Stimulated activated CD8-positive, alpha-beta memory T cell treated with anti-CD3 and anti-CD28 coated beads, Interleukin-4, amount 100 ng/mL, for 1 hour (primary cell): ENCODE measurements at places on chromosomes 2 and 18.

GRCh38 chr2:227472265-227473121 lies 537 bp downstream of the AGFG1 start:
- no peak for DNase-seq

- no peak for DNase-seq
Observed at GRCh38 chr2:127418300-127419111, at the start of gene PROC. PROC (plus strand) TSS chr2:127418427; CDS start chr2:127419943, 1,516 bp downstream.

DNA sequence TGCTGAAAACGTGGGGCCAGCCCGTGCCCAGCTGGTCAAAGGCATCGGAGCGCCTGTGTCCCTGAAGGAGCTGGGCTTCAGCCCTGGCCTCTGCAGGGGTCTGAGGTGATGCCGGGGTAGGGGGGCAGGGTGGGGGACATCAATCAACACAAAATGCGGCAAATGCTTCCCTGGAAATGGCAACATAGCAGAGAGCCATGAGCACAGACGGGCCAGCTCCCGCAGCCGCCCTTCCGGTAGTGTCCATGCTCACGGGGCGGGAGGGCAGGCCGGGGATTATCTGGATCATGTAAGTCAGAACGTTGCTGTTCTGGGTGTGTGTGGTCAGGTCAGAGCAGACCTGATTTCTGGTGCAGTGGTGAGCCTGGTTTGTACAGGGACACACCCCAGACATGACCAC lies 56.5 kb upstream of the TWIST2 start:
- DNase-seq: no peak

DNA sequence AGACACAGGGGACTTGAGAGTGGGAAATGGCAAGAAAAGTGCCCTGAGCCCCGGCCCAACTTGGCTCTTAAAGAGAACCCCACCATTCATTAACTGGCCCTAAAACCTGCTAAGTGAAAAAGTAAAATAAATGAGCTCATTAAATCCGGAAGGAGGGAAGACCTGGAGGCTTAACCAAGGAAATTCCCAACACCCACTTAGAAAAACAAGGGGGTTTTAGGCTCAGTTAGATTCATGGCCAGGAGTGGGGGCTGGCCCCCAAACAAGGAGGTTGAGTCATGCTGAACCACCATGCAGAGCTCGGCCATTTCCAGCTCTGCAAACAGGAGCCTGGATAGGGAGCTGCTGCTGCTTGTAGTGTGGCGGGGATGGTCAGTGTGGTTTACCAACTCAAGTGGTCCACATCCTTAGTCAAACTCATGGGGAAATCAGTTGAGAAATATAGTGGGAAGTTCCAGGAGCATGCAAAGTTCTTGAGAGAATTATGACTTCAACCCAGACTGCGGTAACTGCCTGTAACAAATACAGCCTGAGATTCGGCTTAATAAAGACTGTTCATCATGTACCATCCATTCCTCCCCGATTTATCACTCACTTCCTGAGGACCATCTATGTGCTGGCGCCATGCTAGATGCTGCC lies 39.7 kb upstream of the MRPL19 start:
- DNase-seq: no peak

DNA sequence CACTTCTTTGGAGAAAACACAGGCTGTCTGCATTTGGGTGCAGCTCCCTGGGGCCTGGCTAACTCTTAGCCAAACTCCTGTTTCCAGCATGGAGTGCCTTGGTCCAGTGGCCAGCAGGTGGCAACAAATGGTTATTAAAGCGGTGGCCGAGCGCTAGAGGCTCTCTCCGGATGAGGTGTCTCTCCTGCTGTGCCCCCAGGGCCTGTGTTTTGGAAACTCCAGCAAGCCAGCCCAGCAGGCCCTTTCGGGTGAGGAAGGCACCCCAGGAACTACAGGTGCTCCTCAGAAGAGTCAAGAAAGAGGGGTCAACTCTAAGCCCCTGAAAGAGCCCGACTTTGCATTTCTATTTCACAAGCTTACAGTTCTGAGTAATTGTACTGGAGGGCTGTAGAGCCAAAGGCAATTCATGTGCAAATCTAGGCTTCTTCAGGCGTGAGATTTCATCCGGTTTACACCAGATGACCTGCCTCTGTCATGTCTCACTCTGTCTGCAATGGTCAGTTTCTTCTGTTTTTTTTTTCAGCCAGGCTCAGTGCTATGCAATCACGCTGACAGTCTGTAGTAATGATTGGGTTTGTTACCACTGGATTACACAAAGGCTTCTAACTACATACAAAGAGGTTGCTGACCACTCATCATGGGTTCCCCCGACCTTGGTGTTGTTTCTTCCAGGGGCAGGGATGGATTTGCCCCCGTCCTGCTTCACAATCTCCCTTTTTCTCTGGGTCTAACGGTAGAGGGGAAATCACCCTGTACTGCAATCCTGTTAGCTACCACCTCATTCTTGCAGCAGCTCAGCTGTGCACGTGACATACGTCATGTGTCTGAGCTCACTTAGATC lies 7.6 kb upstream of the CHRNA1 start:
- no peak for DNase-seq

DNA sequence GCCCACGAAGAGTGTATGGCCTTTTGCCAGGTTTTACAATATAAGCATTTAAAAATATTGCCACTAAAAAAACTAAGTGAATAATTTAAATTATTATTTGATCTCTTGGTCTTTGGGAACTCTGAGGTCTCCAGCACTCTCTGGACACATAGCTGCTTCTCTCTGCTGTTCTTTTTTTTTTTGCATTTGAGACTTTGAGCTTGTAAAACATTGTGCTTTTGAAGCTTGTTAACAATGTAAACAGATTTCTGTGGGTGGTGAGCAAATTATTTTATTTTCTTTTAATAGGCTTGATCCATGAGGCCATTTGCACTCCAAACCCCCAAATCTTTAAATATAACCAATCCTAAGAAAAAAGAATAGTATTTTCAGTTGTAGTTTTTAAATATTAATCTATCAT lies 42.0 kb downstream of the DCAF17 start:
- no peak for DNase-seq

DNA sequence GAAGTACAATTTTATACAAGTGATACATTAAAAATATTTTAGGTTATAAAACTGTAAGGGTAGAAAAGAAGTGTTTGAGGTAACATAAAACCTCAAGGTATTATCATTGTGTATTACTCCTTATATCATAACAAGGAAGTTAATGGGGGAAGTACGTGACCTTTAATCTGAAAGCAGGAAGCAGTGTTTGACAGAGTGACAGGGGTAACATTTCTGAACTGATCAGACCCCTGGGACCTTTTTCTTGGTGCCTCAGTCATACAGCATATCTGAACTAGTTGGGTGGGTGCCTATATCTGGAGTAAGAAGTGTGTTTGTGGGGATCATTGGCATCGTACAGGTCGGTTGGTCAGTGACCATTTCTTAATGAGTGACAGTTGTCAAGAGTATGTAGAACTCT lies 43.0 kb downstream of the MALT1 start:
- DNase-seq: no peak

DNA sequence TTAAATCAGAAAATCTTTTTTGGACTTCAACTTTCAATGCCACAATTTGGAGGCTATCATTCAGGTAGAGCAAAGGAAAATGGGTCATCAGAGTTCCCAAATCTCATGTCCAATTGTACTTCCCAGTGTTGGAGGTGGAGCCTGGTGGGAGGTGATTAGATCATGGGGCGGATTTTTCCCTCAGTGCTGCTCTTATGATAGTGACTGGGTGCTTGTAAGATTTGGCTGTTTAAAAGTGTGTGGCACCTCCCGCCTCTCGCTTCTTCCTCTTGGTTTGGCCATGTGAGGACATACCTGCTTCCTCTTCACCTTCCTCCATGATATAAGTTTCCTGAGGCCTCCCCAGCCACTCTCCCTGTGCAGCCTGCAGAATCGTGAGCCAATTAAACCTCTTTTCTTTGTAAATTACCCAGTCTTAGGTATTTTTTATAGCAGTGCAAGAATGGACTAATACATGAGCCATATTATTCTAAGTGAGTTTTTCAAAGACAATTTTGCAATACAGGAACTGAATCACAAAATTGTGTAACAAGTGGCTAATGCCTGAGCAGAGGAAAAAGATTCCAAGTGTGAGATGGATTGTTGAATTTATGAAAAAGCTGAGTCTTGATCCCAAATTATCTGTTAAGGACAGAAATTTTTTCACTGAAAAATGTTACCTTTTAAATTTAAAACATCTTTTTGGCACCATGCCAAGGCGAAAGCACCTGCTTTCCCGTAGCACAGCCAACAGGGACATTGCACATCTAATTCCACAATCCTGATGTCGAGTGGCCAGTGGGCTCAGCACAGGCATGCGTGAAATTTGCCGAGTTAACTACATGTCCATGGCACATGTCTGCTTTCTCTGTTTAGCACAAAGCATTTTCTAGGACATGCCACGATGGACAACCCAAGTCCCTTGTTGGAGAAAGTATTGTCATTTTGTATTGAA lies 150.9 kb downstream of the COL6A3 start:
- no peak for DNase-seq

DNA sequence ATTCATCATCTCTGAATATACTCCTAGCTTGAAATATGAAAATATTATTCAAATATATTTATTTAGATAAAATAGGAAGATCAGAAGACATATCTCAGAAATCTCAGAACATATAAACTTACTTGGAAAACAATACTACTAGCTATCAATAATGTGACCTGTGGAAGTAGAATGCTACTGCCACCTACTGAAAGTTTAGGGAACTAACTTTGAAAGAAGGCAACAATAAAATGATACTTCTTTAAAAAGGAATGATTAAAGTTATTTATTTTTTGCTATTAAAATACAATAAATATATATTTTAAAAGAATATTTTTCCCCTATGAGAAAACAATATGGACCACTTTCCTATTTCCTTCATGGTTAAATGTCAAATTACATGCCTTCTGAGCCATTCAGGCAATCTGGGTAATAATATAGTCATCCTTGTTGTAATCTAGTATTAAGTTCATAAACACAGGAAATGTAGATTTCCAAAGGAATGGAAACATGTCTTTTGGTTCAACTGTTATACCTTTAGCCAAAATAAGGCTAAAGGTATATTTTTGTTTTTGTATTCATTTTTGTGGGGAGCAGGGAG lies 26.0 kb downstream of the ACADL start:
- no peak for DNase-seq

DNA sequence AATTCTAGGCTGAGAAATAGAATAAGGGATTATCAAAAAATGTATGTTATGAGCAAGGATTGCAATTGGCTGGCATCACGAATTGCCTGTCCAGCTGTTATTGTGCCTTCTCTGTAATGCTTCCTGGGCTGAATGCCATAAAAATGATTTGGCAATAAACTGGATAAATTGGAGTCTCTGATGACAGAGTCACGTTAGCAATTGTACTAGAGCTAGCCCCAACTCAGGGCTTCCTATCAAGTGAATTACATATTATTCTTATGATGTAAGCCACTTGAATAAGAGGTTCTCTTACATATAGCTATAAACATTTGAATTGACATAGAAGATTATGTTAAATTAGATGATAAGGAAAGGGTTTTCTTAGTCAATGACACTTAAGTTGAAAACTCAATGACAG lies 607.5 kb upstream of the REG3G start:
- DNase-seq: no peak
